Left colon (tissue), 2 donors: ENCODE measurements at places on chromosomes 1 and 21. TPM values are rescaled to one million over a fixed set of nuclear protein-coding genes. Genes with fewer than 3 reads are reported as not detected.
A peak's percentile ranks its signal among the peaks of the same experiment; 100 is the strongest.

DNA sequence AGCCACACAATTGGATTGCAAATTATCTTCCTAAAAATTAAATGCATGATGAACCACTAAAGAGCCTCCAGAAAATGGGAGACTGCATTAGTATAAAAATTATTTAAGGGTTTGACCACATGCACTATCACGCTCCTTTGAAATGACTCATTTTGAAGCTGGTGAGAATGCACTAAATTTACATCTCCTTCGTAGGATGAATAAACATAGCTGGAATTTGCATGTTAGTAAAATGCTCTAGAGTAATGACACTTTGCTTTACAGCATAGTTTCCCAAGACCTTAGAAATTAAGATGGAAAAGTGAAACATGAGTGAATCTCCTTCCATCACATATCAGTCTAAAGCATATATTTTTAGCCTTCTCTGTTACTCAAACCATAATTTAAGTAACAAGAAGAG is 2.4 kb downstream of the PLPPR4 start:
- no peak for DNase-seq

DNA sequence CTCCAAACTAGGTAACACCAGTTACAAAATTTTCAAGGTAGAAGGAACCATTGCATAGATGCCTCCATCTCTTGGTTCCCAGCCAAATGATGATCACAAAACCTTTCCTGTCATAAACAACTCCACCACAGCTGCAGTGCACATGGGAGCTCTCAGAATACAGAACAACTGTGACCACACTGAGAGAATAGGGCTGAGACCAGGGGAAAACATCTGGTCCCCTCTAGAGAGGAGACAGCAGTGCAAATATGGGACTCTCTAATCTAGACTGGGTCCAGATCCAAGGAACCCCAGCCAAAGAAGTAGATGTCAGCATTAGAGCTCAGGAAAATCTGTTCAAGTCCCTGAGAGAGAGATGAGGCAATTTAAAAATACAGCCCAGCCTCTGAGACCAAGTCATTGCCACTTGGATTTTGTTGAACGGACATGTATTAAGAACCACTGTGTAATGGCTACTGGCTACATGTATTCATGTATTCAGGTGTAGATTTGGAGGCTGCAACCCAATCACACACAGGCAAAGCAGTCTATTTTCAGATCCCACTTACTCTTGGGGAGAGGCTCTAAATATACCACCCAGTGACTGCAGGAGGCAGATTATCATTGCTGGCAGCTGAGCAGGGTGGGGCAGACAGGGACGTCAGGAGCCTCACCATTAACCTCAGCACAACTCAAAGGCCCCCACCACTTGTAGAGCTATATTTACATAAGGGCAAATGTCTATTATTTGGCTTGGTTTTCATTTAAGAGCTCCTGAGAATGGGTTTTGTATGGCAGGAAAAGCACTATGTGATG is 7.6 kb upstream of the RXRG start:
- no peak for DNase-seq

- DNase-seq, result peak; percentile 33
These were observed 4.4 kb downstream of the ACBD3 start for GRCh38 chr1:226181996-226182714.

GRCh38 chr1:106749491-106749890 is 307.0 kb upstream of the PRMT6 start:
- no peak for DNase-seq

GRCh38 chr1:77817368-77818209 is 38.1 kb downstream of the MIGA1 start:
- no peak for DNase-seq

GRCh38 chr1:11470912-11471311 is 8.0 kb upstream of the DISP3 start:
- no peak for DNase-seq

Gene MIXL1
- 0.15 TPM for total RNA-seq

DNA sequence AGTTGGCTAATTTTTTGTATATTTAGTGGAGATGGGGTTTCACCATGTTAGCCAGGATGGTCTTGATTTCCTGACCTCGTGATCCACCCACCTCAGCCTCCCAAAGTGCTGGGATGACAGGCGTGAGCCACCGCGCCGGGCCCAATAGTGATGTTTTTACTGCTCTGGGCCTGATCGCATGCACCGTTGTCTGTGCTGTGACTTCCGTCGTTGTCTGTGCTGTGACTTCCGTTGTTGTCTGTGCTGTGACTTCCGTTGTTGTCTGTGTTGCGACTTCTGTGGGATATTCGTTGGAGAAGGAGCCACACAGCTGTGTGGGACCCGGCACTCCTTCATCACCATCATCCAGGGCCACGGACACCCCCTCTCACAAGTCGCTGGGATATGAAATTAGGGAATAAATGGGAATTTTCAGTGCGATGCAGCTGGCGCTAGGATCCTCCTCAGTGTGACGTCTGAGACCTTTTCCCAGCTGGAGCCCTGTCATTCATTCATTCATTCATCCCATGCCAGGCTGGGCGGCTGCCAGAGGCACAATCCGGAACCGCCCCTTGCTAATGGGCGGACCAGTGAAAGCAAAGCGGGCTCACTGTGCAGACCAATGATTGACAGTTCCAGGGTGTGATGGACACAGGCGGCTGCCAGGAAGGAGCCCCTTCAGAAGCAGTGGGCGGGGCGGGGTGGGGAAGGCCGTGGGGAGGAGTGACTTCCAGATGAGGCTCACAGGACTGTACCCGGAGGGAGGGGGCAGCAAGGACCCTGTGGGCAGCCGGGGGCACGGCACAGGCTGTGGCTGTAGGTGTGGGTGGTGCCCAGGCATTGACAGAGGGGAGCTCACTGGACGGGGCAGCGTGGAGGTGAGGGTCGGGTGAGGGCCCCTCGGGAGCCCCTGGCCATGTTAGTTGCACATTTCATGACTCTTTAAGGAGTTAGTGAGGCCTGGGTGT is 48.9 kb downstream of the PRKCZ start:
- no peak for DNase-seq

GRCh38 chr21:41684381-41685245 is 82.2 kb downstream of the RIPK4 start:
- peak; percentile 30 for DNase-seq

- DNase-seq, result no peak
These were observed 447 bp upstream of the PAQR6 start for GRCh38 chr1:156248323-156248683.

Gene TMEM167B
- 41.2 TPM for total RNA-seq

DNA sequence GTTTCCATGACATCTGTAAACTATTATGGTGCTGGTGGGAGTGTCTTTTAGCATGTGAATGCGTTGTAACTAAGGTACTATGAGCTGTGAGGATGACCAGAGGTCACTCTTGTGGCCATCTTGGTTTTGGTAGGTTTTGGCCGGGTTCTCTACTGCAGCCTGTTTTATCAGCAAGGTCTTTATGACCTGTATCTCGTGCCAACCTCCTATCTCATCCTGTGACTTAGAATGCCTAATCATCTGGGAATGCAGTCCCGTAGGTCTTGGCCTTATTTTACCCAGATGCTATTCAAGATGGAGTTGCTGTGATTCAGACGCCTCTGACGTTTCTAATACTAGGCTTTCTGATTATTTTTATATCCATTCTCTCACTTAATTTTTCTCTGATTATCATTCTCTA is 9.4 kb downstream of the NCAM2 start:
- DNase-seq, result no peak

Gene DESI2
- total RNA-seq, result 28.2 TPM

GRCh38 chr1:216178281-216178680 is 245.0 kb downstream of the USH2A start:
- DNase-seq, result no peak

DNA sequence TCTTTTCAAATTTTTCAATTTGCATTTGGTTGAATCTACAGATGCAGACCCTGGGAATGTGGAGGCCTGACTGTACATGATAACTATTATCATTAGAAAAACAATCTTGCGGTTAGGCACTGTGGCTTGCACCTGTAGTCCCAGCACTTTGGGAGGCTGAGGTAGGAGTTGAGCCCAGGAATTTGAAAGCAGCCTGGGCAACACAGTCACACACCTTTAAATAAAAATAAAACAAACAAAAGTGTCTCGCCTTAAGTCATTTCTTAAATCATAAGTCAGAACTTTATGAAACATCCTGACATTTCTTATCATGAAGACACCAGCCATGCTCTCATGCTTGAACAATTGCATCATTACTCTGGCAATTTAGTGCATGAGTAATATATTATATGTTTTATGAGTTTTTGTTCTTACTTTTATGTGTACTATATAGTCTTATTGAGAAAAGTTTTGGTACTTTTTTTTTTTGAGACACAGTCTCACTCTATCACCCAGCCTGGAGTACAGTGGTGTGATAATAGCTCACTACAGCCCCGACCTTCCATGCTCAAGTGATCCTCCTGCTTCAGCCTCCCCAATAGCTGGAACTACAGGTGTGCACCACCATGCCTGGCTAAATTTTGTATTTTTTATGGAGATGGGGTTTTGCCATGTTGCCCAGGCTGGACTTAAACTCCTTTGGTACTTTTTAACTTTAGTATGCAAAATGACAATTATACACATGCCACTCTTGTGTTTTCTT is 7.8 kb downstream of the TBX19 start:
- no peak for DNase-seq

DNA sequence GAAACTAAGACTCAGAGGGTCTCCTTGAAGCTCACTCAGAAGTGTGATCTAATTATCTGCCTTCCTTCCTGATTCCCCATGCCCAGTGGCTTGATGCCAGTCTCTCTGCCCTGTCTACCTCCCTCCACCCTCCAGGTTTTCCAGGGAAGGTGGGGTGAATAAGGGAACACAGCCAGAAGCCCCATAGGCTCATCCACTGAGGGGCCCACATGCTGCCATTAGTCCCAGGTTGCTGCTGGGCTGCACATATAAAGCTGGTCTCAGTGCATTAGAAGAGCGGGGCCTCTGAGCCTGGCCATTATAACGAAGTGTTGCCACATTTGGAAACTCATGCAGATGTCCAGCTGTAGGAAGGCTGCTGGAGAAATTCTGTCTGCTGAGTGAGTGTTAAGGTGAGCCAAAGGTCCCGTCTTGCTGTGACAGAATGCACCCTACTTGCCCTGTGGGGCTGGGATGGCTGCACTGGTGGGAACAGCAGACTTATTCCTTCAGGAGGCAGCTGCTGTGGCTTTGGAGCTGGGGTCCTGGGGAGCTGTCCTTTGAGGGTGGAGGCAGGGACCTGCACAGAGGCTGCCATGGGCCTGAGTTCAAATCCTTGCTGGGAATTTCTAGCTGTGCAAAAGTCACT is 2.9 kb downstream of the ADORA1 start:
- DNase-seq, result no peak
